ENCODE measurements at places on chromosomes 1 and 21. TPM values are rescaled to one million over a fixed set of nuclear protein-coding genes. Genes with fewer than 3 reads are reported as not detected.

Gene SLC5A9
- total RNA-seq, result not detected

- no peak for DNase-seq
Observed at GRCh38 chr1:10687251-10687651, 109.2 kb downstream of the CASZ1 start.

GRCh38 chr1:30286241-30286987, 437.0 kb downstream of the MATN1 start:
- DNase-seq, result no peak

Gene GON4L
- total RNA-seq, result 56.2 TPM

- DNase-seq, result no peak
Observed at GRCh38 chr1:5648410-5649165, 343.6 kb downstream of the NPHP4 start.

- DNase-seq, result no peak
Observed at GRCh38 chr1:192527111-192527795, 48.3 kb upstream of the RGS1 start.

DNA sequence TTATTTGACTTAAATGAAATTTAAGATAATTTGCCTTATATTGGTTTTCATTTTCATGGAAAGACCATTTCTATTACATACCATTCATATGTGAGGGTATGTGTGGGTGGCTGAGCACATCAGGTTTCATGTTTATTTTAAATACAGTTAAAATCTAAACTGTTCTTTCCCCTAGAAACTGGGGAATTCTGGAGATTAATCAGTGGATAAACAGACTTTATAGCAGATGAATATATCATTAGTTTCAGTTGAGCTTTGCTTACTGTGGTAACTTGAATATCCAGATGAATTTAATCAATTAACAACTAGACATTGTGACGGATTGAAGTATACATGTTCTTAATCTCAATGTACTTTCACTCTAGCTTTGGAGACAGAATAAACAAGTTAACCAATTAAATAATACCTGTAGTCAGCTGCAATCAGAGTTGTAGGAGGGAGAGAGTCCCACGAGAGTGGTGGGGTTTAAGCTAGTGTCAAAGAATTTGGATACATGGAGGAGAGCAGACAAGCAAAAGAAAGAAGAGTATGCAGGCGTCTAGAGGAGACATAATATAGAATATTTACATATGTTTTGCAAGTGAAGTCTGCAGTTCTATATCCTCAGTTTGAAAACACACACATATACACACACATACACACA, 97.6 kb downstream of the PDE4B start:
- DNase-seq, result no peak

GRCh38 chr1:219088778-219089557, 84.7 kb upstream of the LYPLAL1 start:
- DNase-seq, result no peak

DNA sequence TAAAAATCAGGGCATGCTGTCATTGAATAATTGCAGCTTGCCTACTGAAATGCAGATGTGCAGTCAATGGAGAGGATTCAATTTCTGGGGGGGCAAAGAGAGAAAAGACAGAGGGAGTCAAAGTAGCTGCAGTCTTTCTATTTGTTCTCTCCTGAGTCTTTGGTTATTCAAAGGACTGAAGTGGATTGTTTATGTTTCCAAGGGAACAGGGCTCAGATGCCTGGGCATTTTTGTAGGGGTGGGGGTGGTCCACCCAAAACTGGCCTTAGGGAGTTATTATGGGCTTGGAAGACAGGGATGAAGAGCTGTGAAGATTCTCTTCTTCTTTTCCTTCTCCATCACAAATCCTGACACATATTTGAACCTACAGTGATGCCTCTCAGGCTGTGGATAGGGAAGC, 408.8 kb upstream of the DAB1 start:
- no peak for DNase-seq

DNA sequence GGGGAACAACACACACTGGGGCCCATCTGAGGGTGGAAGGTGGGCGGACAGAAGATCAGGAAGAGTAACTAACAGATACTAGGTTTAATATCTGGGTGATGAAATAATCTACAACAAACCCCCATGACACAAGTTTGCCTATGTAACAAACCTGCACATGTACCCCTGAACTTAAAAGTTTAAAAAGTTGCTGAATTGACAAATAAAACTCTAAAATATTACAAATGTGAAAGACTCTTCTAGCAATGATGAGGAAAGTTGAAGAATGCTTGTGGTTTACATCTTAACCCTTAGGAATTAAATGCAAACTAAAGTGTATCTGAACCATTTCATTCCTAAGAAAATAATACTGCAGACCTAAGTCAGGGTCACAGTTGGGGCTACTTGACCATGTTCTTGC, 525.6 kb upstream of the CAMK1G start:
- no peak for DNase-seq

DNA sequence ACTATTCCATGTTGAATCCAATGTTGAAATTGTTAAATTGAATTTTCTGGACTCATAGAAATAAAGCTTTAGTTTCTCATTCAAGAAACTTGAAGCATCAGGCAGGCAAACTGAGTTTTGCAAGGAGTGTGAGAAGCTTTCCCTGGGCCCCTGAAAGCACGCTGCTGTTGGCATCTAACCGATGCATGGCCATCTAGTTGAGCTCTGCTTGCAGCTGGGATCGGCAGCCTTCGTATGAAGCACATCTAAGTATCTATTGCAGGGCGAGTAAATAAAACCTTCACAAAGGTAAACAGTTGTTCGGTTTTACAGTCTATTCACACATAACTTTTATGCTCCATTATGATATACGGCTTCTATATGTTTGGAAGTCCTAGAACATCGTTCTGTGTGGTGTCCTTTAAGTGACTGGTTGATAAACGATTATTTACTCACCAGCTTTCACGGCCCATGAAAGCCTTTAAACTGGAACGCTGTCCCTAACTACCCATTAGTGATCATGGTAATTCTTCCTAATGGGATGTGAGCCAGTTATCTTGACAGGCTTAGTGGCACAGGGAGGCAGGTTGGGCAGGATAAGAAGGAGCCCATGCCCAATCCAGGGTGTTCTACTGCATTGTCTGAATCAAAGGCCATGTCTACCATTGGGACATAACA, 71.7 kb downstream of the SEC16B start:
- no peak for DNase-seq

DNA sequence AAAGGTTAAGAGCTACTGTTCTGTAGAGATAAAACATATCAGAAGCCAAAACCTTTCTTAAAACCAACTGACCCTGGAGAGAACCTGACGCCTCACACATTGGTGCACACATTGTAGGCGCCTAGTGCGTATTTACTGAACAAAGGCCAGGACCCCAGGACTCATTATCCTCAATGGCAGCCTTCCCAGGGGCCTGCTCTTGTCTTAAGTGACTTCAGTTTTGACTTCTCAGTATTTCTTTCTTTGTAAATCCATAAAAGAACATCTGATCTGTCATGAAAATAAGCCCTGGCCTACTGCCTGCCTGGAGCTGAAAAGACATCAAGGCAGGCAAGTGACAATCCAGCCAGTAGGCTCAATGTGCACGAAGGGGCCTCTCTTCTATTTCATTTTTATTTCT, 27.6 kb downstream of the ABCA4 start:
- no peak for DNase-seq

DNA sequence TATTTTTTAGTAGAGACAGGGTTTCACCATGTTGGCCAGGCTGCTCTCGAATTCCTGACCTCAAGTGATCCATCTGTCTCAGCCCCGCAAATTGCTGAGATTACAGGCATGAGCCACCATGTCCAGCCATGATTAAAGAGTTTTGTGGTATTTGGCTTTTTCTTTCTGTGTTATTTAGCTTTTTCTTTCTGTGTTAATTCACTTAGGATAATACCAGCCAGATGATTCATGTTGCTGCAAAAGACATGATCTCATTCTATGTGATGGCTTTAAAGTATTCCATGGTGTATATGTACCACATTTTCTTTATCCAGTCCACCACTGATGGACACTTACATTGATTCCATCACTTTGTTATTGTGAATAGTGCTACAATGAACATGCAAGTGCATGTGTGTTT, 1135.2 kb downstream of the AMY1C start:
- no peak for DNase-seq

- no peak for DNase-seq
Observed at GRCh38 chr1:74686928-74687327, 13.3 kb upstream of the ERICH3 start.

Gene DMBX1
- total RNA-seq, result not detected

DNA sequence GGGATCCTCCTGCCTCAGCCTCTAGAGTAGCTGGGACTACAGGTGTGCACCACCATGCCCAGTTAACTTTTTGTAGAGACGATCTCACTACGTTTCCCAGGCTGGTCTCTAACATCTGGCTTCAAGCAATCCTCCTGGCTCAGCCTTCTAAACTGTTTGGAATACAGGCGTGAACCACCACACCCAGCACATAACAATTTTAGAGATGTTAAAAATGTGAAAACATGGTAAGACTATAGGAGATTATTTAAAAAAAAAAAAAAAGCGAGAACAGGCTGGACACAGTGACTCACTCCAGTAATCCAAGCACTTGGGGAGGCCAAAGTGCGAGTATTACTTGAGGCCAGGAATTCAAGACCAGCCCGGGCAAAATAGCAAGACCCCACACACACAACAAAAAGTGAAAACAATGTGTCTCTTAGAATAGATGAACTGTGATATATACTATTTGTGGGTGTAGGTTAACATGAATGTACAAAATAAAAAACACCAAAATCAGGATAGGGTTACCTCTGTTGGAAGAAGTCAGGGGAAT, 19.6 kb downstream of the CCDC18 start:
- DNase-seq, result no peak

Gene TAS1R1
- not detected for total RNA-seq

Gene FCAMR
- total RNA-seq, result not detected

Gene ANGPTL3
- total RNA-seq, result not detected

- no peak for DNase-seq
Observed at GRCh38 chr1:94398356-94398755, 19.8 kb upstream of the ABCD3 start.

DNA sequence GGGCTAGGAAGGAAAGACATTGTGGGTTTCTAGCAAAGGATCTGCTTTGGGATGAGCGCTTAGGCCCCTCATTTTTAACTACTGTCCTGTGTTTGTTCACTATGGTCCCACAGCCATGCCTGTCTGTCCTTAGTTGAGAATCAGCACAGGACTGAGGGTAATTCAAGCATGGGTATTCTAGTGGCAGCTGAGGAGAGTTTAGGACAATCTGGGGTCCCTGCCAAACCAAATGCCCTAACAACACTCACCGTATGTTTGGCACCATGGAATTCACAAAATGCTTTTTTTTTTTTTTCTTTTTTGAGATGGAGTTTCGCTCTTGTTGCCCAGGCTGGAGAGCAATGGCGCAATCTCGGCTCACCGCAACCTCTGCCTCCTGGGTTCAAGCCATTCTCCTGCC, 10.4 kb downstream of the ARHGEF11 start:
- DNase-seq, result no peak

- DNase-seq, result no peak
Observed at GRCh38 chr1:49622877-49623276, 400.9 kb downstream of the AGBL4 start.

- no peak for DNase-seq
Observed at GRCh38 chr21:26130249-26130881, 40.2 kb downstream of the APP start.

- no peak for DNase-seq
Observed at GRCh38 chr1:187096689-187097088, 267.9 kb downstream of the PLA2G4A start.

GRCh38 chr1:10644307-10645128, 151.9 kb downstream of the CASZ1 start:
- no peak for DNase-seq

- DNase-seq, result no peak
Observed at GRCh38 chr1:46183079-46183847, 7.0 kb upstream of the P3R3URF start.

GRCh38 chr21:17866590-17866989, 47.4 kb upstream of the C21orf91 start:
- DNase-seq, result no peak

DNA sequence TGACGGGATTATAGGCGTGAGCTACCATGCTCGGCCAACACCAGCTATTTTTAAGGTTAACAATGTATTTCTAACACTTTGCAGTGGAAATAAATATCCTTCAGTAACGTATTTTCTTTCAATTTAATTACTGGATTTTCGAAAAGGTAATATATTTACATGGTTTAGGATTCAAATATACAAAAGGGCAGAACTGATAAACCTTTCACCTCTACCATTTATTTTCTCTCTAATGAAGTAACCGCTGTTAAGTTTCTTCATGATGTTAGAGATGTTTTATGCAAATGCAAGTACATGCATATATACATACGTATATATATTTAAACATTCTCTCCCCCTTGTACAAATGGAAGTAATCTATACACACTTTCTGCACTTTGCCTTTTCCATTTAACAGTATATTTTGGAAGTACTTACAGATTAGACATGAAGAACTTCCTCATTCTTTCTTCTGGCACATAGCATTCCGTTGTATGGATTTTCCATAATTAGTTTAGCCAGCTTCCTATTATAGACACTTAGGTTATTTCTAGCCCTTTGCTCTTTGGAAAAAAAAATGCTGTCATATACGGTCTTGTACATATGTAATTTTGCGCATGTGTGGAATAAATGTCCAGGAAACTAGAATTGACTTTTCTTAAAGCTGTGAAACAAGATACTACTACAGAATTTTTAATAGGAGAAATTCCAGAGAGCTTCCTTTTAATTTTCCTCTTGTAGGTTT, 14.9 kb upstream of the HJV start:
- no peak for DNase-seq

DNA sequence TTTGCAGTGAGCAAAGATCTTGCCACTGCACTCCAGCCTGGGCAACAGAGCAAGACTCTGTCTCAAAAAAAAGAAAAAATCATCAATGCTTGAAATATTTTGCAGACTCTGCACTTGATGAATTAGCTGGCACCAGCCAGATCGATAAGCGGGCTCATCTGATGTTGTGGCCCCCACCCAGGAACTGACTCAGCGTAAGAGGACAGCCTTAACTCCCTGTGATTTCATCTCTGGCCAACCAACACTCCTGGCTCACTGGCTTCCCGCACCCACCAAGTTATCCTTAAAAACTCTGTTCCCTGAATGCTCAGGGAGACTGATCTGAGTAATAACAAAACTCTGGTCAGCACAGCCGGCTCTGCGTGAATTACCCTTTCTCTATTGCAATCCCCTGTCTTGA, 98.9 kb downstream of the SPSB1 start:
- DNase-seq, result no peak

Gene MYOG
- total RNA-seq, result not detected

Gene FCRL2
- total RNA-seq, result not detected

GRCh38 chr1:207474210-207474609, 20.1 kb downstream of the CR2 start:
- no peak for DNase-seq

Gene SUSD4
- total RNA-seq, result 0.34 TPM

Gene OR2M3
- not detected for total RNA-seq

DNA sequence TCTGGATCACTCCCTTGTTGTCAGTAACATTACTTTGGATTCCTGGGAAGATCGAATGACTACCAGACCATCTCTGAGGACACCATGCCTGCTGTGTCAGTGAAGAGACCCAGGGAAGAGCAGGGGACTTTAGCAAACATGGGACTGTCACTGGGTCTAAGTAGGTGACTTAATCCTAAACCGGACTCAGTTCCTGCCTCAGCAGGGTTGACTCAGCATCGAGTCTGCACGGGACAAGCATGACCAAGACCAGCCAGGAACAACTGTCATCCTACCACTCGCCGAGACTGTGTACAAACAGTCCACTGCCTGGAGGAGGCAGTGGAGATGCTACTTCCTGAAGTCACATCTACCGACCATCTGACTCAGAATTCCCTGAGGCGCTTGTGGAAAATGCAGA, 53.2 kb upstream of the RAB4A start:
- DNase-seq, result no peak

Gene PIP5K1A
- 83.9 TPM for total RNA-seq

GRCh38 chr1:182257369-182258063, 134.1 kb downstream of the GLUL start:
- no peak for DNase-seq

Gene HSPA6
- total RNA-seq, result 4.9 TPM

Gene CBR3
- total RNA-seq, result 25.8 TPM
